ENCODE measurements at places on chromosomes 5 and 9. TPM values are rescaled to one million over a fixed set of nuclear protein-coding genes. Genes with fewer than 3 reads are reported as not detected.

- DNase-seq = no peak
Observed at GRCh38 chr5:73232266-73233041, 59.5 kb downstream of the TMEM174 start.

GRCh38 chr9:93387791-93388190, 63.7 kb upstream of the FAM120A start:
- no peak for DNase-seq

- DNase-seq = no peak
Observed at GRCh38 chr9:18793122-18793521, 239.9 kb downstream of the SAXO1 start.

GRCh38 chr5:64507264-64507605, 1.4 kb downstream of the RGS7BP start:
- DNase-seq = no peak

DNA sequence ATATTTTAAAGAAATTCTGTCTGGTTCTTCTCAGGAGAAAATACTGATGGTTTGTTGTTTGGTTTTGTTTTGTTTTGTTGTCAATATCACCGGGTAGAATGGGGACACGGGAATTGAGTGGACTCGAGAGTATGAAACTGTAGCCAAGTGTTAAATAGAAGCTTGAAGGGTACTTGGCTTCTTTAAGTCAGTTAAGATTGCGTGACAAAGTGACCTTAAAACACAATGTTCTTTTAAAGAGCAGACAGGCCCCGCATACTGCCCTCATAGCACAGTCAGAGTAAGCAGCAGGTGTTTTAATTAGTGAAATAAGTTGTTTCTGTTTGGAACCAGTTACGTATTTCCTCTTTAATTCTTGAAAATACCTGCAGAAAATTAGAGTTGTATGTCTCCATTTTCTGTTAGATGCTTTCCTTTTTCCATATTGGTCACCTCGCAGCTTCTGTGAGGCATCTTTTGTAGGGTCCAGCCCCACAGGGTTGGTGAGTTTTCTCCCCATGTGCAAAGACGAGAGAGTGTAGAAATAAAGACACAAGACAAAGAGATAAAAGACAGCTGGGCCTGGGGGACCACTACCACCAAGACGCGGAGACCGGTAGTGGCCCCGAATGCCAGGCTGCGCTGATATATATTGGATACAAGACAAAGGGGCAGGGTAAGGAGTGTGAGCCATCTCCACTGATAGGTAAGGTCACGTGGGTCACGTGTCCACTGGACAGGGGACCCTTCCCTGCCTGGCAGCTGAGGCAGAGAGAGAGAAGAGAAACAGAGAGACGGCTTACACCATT, 9.6 kb downstream of the TRIP13 start:
- DNase-seq = no peak

- DNase-seq = no peak
Observed at GRCh38 chr9:98881356-98881755, 62.4 kb upstream of the COL15A1 start.

- no peak for DNase-seq
Observed at GRCh38 chr9:136381966-136382513, 8.6 kb upstream of the CARD9 start.

GRCh38 chr5:179699616-179700237, 960 bp downstream of the CANX start:
- no peak for DNase-seq

GRCh38 chr5:63400079-63400478, 562.2 kb downstream of the HTR1A start:
- DNase-seq = no peak

LOX gene
- total RNA-seq = 3.0 TPM

APBB3 gene
- total RNA-seq = 14.6 TPM

PHF19 gene
- total RNA-seq = 10.1 TPM

DRD1 gene
- not detected for total RNA-seq

ANKRD18A gene
- total RNA-seq = 1.5 TPM

All from psoas muscle (tissue), 8 donors.